Stimulated activated CD4-positive, alpha-beta T cell treated with anti-CD3 and anti-CD28 coated beads, Interleukin-1b, Interleukin-23, amount 100 ng/mL, for 24 hours (primary cell): ENCODE measurements at places on chromosomes 3 and 15.

- no peak for DNase-seq
These were observed 264.0 kb downstream of the RBMS3 start for GRCh38 chr3:29544701-29545363.

DNA sequence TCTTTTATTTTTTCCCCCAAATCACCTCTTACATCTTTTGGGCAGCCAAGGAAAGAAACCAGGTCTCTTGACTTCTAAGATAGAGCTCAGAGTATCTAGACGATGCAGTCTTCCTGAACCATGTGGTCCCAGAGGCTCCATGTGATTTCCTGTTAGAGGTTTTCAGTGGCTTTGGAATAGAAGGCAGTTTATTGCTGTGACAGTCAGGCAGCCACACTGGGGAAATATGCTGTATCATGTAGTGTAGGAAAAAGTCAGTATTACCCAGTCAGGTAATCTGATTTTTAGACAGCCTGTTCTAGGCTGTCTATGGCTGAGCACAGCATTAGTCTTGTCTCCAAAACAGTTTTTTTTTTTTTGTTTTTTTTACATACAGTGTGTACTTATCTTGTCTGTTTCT lies 294.3 kb downstream of the THSD4 start:
- DNase-seq = no peak

DNA sequence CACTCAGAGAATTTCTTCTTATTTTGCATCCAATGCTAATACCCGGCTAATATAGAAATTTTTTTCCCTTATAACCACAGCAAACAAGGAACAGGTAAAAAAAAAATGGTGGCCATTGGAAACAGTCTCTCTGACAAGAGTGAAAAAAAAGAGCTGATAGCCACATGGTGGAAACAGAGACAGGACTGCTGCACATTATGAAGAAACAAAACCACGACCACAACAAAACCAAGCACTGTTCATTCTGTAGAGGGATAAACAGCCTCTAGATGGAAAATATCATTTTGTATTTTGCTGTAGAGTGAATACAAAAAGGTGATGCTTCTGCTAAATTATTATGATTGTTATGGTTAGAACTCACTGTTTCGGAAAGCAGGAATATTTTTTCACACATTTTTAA lies 686.2 kb downstream of the NLGN1 start:
- no peak for DNase-seq

DNA sequence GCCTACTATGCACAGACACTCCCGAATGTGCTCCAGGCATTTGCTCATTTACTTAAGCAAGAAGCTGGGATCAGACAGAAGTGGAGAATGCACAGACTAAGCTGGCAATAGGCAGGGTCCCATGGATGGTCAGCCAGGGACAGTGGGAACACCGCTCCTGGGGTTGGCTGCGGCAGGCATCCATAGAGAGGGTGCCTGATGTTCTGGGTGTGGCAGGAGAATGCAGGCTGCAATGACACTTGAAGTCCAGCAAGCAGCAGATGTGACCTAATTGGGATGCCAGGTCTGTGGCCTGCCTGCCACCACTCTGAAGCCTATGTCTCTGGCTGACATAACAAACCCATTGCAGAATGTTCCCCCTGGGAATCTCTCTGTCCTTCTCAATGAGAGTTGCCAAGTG lies 40.2 kb upstream of the SLC6A11 start:
- DNase-seq = no peak

- no peak for DNase-seq
These were observed 46.4 kb downstream of the TNFAIP8L3 start for GRCh38 chr15:51048308-51048707.

GRCh38 chr3:7346364-7346763 lies 485.4 kb downstream of the GRM7 start:
- DNase-seq = no peak

DNA sequence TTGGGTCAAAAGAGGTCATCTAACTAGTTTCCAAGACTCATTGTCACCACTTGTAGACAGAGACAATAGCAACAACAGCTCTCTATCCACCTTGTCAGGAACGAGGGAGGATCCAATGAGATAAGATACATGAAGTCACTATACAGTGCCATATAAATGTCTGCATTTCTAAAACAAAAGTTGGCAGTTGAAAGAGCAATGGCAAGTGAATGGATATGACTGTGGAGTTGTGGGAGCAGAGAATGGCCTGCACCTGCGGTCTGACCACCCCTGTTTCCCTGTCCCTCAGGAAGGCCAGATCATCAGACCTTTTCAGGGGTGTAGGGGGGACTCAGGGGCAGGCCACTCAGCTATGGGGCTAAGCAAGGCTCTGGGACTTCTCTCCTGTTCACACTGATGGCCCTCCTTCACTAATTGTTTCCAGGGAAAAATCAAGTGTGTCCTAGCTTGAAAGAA lies 40.7 kb upstream of the PSMD6 start:
- no peak for DNase-seq

DNA sequence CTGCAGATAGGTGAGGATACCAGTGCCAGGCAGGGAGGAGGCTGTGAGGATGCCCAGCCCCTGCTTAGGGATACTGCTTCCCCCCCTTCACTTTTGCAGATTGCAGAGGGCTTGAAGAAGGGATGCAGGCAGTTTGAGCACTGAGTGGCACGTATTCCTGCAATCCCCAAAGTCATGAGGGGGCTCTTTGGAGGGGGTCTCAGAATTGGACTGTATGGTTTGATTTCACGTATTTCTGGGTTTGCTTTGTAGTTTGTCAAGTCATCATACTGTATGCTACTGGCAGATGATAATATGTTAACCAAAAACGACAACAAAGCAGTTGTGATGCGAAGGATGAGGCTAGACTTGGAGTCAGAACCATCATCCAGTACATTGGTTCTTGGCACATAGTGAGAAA lies 28.1 kb downstream of the CHST14 start:
- DNase-seq = no peak

GRCh38 chr3:14358426-14359211 lies 43.8 kb upstream of the SLC6A6 start:
- no peak for DNase-seq

DNA sequence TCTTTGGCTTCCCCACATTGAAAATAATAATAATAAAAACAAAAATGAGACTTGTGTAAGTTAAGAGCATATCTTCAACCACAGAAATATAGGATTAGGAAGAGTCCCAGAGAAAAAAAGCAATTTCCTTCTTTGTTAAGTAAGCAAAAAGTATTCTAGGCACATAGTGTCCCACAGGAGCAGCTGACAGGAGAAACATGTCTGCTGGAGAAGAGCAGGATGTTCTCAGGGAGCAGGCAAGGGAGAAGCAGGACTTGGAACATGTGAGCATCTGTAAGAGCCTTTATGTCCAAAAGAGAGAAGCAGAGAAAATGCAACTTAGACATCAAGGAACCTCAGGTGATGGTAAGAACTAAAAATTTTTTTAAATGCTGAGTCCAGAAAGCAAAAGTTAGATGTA lies 39.0 kb downstream of the TTC23 start:
- no peak for DNase-seq

GRCh38 chr3:181568248-181568647 lies 143.5 kb upstream of the SOX2 start:
- DNase-seq = no peak

DNA sequence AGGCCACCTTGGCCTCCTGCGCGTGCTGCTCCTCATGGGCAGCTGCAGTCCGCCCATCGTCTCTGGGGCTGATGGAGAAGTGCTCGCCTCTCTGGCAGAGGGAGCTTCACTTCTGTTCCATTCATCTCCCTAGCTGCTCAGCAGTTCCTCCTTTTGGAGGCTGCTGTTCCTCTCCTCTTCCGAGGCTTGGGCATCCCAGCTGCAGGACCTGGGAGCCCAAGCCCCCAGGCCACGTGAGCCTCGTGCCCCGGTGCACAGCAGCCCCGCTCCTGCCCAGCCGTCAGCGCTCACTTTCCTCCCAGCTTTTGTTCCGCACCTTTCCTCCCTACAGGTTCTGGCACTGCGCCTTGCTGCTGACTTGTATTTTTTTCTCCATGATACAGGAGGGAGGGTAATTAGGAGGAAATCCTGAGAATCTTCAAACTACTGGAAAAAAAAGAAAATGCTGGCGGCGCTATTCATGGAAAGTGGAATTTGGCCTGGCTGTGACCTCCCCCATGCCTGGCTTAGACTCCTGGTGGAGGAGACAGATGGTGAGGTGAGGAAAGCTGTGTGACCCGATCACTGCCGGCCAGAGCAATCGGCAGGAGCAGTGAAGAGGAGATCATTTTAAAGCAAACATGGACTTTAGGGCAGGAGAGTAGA lies 210.1 kb downstream of the CHST2 start:
- DNase-seq = no peak

DNA sequence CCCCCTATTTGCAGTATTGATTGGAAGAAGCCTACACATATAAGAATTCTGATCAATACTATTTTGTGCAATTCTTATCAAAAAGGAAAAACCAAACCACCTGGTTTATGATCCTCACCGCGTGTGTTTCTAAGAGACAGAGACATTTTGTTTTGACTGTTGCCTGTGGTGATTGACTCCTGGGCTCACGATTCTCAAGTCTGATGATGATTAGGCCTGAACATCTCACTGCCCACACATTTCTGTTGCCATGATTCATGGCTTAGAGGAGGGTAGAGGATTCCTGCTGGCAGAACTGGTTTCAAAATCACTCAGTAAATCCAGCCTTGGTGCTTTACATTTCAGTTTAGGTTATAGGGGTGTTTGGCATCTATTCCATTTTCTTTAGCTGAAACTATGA lies 88.3 kb upstream of the UBE3A start:
- DNase-seq = no peak

DNA sequence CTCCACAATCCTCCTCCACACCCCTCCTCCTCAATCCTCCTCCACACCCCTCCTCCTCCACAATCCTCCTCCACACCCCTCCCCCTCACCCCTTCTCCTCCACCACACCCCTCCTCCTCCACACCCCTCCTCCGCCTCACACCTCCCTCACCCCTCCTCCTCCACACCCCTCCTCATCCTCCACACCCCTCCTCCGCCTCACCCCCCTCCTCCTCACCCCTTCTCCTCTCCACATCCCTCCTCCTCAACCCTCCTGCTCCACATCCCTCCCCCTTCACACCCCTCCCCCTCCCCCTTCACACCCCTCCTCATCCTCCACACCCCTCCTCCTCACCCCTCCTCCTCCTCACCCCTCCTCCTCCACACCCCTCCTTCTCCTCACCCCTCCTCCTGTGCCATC lies 69.8 kb upstream of the BLM start:
- no peak for DNase-seq

GRCh38 chr3:102189956-102190723 lies 244.7 kb upstream of the ZPLD1 start:
- no peak for DNase-seq

DNA sequence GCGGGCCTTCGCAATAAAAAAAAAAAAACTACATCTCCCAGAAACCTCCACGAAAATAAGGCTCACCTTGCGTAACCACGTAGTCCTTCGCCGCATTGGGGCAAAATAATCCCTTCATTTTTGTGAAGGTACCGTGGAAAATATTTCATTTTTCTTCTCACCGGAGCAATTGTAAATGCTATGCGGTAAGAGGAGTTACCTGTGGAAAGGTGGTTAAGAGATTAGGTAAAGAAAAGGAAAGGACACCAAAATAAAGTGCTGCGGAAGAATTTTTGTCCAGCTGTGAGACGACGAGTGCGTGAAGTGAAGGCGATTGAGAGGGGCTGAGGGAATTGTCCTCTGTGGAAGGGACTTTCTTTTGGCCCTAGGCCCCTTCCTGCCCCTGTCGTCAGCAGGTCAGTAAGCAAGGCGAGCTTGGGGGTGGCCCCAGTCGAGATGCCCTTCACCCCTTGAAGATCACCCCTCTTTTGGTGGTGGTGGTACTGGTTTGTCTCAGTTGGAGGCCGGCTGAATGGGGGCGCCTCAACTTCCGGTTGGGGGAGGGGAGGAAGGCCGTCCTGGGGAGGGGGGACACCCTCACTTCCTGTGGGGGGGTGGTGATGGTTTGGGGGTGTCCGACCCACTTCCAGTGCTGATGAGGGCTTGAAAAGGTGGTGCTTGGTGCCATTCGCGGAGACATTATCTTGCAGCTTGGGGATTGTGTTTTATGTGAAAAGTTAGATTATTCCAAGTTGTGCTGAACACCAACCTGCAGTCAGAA lies at the start of gene HMG20A:
TSS of gene HMG20A (plus strand) at position 279 of the 760 bp plus-strand sequence. CDS start 37,520 bp downstream, outside the sequence.
- DNase-seq = peak; percentile 22

DNA sequence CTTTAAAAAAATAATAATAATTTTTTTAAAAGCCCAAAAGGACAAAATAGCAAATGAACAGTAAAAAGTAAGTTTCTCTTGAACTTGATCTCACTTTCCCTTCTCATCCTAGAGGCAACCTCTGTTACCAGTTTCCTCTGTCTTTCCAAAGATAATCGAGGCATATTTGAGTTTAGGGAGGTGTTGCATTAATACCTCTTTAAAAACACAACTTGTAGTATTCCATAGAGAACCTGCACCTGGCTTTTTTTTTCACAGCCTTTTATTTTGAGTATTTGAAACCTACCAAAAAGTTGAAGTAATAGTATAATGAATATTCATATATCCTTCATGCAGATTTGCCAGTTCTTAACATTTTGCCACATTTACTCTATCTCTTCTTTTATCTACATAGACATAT lies 9.1 kb downstream of the CSK start:
- no peak for DNase-seq

DNA sequence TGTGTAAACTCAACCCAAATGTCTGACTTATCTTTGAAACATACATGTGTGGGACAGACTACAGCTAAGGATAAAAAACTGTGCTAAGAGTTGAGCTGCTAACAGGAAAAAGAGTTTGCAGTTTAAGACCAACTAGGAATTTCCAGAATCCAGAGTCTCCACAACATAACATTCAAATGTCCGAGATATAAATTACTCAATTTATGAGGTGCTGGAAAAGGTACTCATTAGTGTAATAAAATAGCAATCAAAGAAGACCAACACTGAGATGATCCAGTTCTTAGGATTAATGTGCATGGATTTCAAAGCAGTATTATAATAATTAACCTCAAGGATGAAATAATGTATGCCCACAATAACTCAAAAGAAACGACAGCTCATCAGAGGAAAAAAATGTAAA lies 426.5 kb upstream of the KCNMB2 start:
- DNase-seq = no peak

DNA sequence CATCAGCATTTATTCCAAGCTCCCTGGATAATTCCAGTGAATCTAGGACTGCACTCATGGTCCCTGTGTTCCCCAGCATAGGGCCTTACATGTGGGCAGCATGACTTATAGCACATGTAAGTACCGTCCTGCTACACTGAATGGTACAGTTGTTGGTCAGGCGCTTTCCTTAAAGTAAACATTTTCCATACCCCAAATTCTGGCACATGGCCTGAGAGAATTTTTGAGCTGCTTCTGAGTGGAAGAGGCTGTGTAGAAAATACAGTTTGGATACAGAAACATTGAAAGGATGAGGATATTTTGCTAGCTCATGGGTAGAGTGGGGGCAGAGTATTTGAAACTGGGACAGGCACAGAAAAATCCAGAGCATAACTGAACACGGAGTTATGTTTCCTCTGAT lies 27.6 kb downstream of the CORO2B start:
- no peak for DNase-seq
